NCI-H2029 (cell line): ENCODE measurements at places on chromosomes 5 and 9.
A peak's percentile ranks its signal among the peaks of the same experiment; 100 is the strongest.

DNA sequence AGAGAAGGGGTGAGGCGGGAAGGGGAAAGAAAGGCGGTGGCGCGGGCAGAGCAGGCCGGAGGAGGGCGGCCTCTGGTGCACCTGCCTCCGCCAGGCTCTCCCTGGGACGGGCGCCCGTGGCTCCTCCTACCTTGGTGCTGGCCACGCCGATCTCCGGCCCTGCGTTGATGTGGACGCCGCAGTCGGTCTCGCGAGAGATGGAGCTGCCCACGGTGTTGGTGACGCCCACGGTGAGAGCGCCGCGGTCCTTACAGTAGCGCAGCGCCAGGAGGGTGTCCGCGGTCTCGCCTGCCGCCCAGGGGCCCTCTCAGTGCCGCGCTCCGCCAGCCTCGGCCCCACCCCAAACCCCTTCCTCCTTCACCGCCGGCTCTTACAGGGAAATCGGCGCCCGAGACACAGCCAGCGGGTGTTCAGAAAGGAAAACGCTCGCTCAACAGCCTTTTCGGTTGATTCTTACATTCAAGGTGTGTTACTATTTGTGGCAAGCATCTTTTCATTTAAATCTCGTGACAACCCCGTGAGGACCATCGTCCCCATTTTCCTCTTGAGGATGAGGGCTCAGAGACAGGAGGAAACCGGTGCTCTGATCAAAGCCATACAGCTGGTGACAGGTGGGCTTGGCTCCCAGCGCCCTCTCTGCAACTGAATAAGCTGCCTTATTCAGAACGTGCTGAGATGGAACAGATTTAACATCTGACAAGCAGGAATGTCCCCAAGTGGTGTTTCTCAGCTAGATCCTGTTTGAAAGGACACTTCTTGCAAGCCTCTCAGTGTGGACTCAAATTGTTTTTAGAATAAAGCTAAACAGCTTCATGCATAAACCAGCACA is 22.0 kb upstream of the MAPK9 start:
- peak; percentile 80 for DNase-seq

DNA sequence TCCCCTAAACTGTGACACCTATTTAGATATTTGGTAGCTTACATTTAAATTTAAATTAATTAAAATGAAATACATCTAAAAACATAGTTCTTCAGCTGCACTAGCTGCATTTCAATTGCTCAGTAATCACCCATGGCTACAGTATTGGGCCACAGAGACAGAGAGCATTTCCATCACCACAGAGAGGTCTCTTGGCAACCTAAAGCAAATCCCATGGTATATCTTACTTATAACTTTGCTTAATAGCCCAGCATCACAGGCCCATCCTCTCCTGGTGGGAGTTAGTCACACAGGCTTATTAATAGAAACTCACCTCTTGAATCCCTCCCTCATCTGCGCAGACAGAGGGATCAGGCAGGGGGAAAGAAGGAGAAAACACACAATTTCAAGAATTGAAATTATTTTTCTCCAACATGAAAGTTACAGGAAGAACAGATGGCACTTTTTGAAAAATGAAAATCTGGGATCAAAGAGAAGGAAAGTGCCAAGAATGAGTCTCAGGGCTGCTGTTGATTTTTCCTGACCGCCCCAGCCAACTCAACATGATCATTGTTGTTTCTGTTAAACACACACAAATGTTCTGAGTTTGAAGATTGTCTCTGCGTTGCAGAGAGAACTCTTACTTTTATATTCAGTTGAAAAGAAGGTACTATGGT is 144.6 kb downstream of the CMYA5 start:
- no peak for DNase-seq

DNA sequence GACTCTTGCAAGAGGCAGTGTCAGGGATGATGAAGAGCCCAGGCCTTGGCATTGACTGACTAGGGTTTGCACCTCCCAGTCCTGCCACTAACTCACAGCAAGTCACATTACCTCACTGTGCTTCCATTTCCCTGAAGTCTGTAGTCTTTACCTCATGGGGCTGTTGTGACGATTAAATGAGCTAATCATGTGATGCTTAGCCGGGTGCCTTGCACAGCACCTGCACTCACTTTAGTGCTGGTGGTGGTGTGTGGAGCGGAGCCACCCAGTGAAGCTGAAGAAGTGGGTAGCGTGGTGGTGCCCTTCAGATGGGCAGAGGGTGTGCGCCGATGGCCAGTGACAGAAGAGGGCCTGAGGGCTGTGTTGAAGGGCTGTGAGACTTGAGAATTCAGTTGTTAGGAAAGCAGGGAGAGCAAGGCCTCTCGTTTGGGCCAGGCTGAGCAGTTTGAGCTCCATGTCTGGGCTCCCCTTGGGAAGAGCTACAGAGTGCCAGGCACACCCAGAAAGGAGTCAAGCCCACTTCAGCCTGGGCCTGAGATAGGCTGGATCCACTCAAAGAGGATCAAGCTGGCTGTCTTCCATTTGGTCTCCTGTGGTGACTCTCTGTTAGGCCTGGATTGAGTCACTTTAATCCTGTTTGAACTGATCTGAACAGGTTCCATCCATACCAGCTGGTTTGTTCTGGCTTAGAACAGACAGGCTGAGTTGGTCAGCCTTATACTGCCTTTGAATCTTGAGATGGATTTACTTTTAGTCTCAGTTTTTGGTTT is 42.5 kb downstream of the RALGPS1 start:
- DNase-seq: peak; percentile 77

DNA sequence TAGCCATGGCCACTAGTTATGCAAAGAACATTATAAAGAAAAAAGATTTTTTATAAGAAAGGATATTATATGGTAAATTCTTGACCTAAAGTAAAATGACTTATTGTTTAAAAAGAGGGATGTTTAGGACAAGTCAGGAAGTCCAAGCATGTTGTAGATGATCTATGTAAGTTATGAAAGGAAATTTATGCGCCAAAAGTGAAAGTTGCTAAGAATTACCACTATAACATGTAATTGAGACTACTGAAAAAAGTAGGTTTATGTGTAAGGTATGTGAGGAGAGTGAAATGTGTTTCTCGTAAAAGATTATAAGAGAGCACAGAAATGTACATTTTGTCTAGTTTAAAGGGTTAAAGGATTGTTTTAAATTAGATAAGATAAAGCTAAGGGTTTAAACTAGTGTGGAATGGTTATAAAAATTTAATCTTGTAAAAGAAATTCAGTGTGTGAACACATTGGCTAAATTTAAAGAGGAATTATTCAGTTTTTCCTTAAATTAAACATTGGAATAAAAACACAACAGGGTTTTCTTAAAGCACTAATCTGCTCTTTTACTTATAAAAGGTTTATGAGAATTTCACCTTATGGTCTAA is 1100.4 kb upstream of the EDIL3 start:
- no peak for DNase-seq

DNA sequence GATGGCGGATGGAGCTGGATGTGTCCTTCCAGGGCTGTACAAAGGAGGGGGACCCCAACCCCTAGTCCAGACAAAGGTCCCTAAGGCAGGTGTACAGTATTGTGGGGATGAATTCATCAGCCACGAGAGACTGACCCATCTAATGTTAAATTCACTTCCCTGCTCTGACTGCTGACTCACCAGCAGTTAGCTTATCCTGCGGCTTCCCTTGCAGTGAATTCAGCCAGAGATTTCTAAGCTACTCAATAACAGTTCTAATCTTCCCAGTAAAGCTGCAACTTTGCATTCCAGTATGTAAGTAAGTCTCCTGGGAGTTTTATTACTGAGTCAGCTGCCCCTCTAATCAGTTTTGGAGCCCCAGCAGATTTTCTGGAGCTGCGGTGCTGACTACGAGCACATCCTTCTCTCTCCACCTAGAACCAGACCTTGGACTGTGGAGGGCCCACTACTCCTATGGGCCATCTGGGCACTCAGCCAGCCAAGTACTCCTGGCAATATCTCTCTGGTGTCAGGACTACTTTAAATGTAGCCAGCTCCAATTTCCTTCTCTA is 16.1 kb downstream of the B4GALT1 start:
- DNase-seq: peak; percentile 56

DNA sequence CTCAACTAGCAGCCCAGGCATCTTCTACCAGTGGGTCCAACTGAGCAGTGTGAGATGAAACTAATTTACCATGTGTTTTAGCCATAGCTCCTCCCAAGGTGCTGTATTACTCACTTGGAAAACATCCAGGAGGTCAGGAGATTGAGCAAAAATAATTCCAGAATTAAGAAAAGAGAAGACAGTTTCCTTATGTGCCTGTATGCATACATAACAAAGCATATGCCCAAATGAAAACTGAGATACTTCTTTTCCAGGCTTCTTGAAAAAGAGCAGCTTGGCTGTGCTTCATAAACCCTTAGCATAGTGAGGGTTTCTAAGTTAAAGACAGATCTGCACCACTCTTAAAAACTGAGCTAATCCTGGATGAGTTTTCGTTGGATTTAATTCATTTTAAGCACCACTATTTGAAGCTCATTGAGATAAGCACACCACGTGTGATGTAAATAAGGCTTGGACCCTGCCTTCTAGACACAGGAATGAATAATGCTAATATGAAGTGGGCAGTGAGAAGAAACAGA is 119.4 kb downstream of the ADAMTS12 start:
- DNase-seq: no peak

- DNase-seq: no peak
Observed at GRCh38 chr5:180297587-180298282, 5.9 kb upstream of the MAPK9 start.

DNA sequence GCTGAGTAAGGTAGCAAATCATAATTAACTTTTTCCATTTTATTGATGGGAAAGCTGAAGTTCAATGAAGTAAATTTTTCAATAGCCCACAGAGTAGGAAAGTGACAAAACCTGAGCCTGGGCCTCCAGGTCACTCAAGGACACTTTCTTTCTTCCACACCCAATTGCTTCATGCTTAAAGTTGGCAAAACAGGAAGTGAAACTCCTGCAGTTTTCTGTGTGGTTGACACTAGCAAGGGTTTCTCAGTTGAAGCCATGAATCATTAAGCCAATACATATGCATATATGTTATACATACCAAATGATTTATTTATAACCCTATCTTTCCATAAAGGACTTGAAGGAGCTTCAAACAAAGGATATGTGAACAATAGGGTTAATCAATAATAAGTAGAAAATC is 13.9 kb downstream of the TLR4 start:
- no peak for DNase-seq
